Kidney (tissue), 22 donors: ENCODE measurements at places on chromosomes 6 and 20.
A peak's percentile ranks its signal among the peaks of the same experiment; 100 is the strongest.

- no peak for DNase-seq
Measured at GRCh38 chr6:121356575-121356974, 22.3 kb upstream of the TBC1D32 start.

DNA sequence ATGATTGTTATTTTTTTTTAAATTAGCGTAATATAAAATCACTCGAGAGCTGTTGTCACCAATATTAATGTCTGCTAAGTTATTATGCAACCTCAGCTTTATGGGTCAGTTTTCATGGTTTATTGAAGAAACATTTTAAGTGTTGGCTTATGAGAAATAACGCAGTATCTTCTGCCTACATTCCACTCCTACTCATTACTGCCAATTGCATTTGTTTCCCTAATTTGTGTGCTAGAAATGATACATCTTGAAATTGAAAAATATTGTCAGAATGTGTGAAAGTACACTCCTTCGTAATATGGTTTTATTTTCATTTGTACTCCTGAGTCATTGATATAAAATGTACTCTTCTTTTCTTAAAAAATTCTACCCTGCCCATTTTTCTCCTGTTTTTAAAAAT lies 333.3 kb upstream of the HSF2 start:
- no peak for DNase-seq

DNA sequence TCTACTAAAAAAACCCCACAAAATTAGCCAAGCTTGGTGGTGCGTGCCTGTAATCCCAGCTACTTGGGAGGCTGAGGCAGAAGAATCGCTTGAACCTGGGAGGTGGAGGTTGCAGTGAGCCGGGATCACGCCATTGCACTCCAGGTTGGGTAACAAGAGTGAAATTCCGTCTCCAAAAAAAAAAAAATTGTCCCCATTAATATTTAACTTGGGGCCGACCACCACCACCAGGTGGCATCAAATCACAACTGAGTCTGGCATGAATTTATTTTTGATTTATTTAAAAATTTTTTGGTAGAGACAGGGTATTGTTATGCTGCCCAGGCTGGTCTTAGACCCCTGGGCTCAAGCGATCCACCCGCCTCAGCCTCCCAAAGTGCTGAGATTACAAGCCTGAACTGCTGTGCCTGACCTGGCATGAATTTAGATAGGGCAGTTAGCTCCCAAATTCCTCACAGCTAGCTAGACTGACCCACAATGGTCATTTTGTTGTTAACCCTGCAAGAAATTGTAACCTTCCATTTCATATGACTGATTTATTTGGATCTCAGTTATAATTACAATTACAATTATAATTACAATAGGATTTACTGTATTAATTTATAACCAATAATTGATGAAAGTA lies 17.1 kb upstream of the BEND3 start:
- peak; percentile 41 for DNase-seq

GRCh38 chr20:58579069-58579818 lies 64.0 kb upstream of the APCDD1L start:
- DNase-seq: no peak

DNA sequence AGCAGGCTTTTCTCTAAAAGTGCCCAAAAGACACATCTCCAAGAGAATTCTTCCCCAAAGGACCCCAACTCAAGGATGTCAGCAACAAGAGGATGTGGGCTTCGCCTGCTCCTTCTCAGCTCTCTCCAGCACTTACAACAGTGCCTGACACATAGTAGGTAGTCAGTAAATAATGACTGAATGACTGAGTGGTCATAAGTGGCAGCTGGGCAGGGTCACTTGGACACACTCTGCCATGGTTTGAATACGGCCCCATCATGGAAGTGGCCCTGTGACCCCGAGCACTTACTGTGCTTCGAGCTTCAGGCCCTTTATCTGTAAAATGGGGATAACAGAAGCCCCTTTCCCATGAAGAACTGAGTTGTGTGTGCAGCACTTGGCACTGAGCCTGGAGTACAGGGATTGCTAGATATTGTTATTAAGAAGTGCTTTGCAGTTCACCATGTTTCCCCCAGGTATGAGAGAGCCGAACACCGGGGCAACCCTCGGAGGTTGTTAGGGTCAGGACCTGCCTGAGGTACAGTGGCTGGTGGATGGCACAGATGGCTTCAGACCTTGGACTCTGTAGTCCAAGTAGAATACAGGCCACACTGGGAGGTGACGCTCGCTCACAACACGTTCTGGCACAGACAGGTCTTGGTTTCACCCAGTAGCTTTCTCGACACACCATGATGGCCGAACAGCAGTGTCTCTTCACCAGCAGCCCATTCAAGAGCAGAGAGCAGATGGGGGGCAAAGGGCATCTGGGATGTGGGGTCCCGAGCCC lies 56.0 kb downstream of the NOL4L start:
- DNase-seq: no peak

DNA sequence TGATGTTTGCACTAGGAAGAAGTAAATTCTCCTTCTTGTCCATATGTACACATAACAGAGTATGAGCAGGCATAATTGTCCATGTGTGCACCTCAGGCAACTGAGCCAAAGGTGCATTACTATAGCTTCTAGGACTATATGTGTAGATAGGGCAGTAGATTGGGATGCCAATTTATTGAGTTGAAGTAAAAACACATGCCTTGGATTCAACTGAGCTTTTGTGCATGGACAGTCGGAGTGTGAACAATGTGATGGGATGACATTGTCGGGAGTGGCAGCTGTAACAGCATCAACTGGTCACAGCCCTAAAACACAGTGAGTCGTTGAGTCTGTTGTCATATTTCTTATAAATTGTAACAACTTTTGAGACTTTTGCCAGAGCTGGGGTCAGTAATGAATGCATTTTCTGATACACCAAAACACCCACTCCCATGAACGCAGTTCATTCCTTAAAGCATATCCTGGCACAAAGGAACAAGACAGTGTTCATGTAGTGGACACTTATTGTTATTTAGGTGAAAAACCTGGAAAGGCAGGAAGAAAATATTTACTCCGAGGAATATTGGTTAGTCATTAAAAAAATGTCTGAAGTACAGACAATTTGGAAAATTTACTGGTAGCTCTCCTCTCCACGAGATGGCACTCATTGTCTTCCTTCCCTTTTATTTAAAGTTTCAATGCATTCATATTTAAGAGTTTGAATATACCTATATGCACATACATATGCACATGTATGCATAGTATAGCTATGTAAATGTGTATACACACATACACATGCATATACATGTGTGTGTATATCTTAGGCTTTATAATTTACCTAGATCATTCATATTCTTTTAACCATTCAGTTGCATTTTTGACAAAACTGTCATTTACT lies 302.0 kb upstream of the STXBP5 start:
- DNase-seq: no peak

DNA sequence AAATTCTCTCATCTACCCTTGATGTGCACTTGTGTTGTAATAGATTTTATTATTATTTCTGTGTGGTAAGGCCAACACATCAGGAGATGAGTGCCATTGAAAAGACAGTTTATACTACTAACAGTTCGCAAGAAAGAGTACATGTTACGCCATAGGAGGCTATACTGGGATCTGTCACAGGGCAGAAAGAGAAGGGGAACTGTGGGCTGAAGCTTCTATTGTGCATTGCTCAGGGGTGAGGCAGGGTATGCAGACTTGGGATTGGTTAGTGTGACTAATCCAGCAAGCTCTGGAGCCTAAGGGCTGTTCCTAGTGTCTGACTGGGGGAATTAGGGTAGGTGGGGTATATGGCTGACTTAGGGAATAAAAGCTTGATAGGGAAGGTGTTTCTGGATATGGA lies 50.9 kb downstream of the GPR63 start:
- no peak for DNase-seq

DNA sequence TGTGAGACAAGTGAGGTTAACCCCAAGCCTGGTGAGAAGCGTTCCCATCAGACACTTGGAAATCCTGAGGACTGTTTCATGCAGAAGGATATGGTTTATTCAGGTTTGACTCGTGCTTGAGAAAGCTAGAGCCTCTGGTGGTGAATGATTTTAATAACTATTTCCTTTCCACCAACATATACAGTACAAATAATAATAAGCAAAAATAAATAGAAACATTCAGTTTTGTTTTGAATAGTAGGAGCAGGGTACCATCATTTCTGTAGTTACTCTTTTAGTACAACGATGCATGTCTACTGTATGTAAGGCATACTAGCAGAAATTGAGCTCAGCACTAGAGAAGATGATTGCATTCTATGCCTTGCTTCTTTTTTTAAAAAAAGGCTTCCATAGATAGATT lies 33.5 kb downstream of the PLG start:
- DNase-seq: no peak

DNA sequence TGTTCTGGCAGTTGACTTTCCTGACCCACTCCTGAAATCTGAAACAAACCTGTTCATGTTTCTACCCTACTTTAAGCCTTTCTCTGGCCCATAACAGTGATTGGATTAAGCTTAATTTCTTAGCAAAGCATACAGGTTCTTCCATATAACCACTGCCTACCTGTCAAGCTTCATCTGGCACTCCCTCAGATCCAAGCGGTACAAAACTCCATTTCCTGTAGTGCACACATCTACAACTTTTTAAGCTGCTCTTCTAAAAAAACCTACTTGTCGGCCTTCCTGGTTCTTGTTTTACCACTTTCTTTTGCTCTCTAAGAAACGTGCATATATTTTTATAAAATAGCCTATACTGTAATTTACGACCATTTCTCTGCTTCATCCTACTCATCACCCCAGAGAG lies 916 bp upstream of the PPP1R11 start:
- DNase-seq: peak; percentile 22

DNA sequence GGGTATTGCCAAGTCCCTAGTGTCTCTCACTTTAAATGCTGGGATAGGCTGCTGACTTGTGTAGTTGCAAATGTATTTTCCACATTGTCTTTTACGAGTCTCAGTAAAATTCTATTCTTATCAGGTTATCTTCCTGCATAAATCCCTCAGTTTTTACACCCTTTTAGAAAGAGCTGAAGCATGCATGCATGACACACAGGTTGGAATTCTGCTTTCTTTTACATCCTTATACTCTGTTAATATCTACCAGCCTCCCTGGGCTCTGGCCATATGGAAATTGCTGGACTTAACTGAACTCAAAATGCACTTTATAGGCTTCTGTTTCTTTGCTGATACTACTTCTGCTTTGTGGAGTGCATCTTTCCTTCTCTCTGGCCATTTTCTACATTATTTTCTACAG lies 477.4 kb downstream of the FRK start:
- no peak for DNase-seq
